Cerebellum (tissue), 4 donors: ENCODE measurements at places on chromosomes 4 and X. TPM values are rescaled to one million over a fixed set of nuclear protein-coding genes. Genes with fewer than 3 reads are reported as not detected.

- DNase-seq: no peak
Measured at GRCh38 chrX:75076429-75076828, 79.7 kb downstream of the ABCB7 start.

GRCh38 chrX:20974326-20974725 is 399.9 kb upstream of the CNKSR2 start:
- DNase-seq: no peak

- no peak for DNase-seq
Measured at GRCh38 chr4:154578919-154579318, 11.6 kb downstream of the FGA start.

DSPP gene
- 0.09 TPM for total RNA-seq

XAGE1A gene
- total RNA-seq: not detected
